ENCODE measurements at places on chromosomes 3 and 15.

DNA sequence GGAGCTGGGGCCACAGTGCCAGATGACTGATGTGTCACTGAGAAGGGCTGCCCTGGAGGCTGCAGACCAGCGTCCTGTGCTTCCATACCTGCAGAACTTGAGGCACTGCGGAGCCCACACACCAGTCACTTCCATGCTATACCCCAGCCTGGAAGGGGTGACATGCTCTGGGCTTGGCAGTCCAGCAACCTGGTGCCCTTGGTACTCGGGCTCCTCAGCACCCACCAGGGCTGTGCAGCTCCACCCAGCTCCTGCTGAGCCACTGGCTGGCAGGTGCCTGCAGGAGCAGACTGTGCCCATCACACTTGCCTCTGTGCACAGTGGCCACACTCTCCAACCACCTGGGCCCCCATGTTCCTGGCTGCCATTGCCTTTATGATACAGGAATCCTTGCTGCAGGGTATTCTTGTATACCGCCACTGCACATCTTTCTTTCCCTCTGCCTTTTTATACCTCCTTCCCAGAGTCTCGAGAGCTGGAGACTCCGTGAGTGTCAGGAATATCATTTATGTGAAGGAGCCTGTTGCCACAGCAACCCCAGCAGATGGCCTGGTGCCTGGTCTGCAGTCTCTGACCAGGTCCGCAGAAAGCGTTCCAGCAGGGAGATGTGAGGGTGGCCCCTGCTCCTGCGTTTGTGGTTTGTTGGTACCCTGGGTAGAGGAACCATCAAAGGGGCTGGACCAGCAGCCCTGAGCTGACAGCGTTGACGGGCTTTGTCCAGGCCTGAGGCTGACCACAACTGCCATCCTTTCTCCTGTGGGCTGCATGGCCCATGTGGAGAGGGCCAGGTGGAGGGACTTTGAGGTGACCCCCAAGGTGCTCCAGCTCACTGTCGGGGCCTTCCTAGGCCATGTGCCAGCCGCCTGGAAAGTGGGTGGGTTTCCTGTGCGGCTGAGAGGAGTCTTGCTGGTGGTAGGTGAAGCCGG, 93.4 kb upstream of the PLXNA1 start:
- DNase-seq: peak; percentile 48

DNA sequence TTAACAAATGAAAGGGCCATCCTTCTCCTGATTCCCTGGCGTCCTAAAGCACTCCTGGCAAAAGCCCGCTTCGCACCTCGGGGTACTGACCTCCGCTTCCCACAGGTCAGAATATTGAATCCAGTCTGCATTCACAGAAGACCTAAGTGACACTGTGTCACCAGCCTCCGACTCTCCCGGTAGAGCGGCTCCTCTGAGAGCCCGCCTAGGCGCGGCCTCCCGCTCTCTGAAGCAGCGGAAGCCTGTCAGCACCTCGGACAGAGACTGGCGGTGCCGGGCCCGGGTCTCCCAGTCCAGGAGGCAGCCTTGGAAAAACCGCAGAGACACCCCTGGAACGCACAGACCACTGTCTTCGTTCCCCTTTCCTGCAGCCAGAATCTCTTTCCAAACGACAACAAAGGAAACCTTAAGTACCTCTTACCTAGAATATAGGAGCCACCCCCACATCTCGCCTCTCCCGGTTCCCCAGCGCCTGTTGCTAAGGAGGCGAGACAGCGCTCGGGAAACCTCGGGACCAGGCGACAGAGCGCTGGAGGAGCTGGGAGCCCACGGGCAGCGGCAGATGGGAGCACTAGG, 1.2 kb downstream of the GABRB3 start:
- peak; percentile 43 for DNase-seq

DNA sequence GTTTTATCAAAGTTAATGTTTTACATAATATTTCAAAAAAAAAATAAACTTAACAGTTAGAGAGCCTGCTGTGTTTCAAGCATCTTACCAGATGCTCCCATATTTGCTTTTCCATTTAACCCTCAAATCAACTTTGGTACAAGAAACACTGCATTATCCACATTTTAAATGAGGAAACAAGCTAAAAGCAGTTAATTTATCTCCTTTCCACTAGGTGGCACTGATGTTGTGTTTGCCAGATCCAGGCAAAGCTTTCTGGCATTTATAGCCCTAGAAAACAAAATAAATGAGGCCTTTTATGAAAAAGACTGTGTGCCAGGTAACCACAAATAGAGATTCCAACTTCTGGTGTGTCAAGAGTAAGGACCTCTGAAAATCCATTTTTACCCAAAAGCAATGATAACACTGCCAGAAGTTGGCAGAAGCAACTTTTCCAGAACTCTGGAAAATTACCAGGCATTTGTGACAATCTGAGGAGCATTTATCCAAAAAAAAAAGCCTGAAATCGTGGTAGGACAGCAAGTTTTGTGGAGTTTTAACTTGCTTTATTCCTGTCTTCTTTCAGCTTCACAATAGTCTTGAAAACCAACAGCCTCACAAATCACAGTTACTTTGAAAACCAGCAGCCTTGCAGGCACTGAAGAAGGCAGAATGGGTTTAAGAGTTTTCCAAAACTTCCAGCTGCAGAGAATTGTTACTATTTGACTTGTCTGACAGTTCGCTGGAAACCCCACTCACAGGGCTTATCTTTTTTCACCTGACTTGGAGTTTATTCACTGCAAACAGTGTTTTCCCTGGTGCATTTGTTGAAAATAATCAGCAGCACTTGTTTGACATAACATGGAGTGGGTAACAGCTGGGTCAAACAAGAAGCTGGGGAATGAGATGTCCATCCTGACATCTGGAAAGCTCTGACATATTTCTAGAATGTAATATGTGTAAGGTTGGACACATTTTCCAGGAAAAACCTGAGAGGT, 9.2 kb downstream of the FAM162A start:
- peak; percentile 36 for DNase-seq

DNA sequence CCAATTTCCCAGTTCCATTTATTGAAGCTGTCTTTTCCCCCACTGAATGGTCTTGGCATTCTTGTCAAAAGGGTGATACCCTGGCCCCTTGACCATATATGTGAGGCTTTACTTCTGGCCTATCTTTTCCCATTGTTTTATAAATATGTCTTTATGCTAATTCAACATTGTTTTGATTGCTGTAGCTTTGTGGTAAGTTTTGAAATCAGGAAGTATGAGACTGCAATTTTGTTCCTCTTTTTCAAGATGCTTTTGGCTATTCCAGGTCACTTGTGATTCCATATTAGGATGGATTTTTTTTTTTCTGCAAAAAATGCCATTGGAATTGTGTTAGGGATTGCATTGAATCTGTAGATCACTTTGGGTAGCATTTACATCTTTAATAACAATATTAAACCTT, 141.2 kb upstream of the MANF start:
- no peak for DNase-seq

- peak; percentile 84 for DNase-seq
Measured at GRCh38 chr3:196650740-196651311, 11.3 kb downstream of the NRROS start.

DNA sequence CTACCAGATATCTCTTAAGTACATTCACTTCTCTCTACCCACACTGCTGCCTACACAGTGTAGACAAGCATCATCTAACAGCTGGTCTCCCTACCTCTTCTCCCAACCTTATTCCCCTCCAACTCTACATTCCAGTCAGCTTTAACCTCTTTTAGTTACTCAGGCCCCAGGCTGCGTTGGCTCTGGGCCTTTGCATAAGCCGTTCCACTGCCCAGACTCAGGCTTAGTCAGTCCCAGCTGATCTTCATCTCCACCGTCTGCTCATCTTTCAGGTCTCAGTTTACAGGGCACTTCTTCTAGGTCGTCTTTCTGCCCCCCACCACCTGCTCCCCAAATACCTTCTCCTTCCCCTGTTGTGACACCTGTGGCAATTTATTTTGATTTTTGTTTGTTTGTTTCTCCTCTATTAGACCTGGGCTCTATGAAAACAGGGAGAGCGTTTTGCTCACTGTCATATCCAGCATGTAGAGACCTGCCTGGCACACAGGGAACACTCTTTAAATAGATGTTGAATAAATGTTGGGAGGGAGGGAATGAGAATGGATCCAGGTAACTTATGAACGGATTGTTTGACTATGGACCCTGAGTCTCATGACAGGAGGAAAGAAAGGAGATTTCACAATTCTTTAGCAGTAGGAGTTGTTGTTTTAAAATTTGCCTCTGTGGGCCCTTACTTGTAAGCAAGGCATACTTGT, 11.1 kb downstream of the SLC27A2 start:
- DNase-seq: no peak

- DNase-seq: no peak
Measured at GRCh38 chr3:66035763-66036477, 2.8 kb downstream of the MAGI1 start.

GRCh38 chr3:197456261-197457091, 99.3 kb downstream of the BDH1 start:
- DNase-seq: no peak

- no peak for DNase-seq
Measured at GRCh38 chr3:38758557-38758956, 57.5 kb downstream of the SCN10A start.
